ENCODE measurements at places on chromosomes 5 and 9. TPM values are rescaled to one million over a fixed set of nuclear protein-coding genes. Genes with fewer than 3 reads are reported as not detected.

The CCDC183 gene
- not detected for total RNA-seq

The SHB gene
- 26.8 TPM for total RNA-seq

The FBXO4 gene
- 11.3 TPM for total RNA-seq

The ARSI gene
- total RNA-seq: 7.5 TPM

The TLX3 gene
- not detected for total RNA-seq

DNA sequence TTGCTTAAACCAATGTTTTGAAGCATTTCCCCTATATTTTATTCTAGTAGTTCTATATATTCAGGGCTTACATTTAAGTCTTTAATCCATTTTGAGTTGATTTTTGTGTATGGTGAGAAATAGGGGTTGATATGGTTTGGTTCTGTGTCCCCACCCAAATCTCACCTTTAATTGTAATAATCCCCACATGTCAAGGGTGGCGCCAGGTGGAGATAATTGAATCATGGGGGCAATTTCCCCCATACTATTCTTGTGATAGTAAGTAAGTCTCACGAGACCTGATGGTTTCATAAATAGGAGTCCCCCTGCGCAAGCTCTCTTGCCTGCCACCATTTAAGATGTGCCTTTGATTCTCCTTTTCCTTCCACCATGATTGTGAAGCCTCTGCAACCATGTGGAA lies 92.2 kb upstream of the TBC1D2 start:
- H3K4me1 ChIP-seq: no peaks in the 10 kb centered on the region
- no peaks in the 10 kb centered on the region for H3K27me3 ChIP-seq
- H3K27ac ChIP-seq: no peak overlapping the region
- H3K36me3 ChIP-seq: no peaks in the 10 kb centered on the region

DNA sequence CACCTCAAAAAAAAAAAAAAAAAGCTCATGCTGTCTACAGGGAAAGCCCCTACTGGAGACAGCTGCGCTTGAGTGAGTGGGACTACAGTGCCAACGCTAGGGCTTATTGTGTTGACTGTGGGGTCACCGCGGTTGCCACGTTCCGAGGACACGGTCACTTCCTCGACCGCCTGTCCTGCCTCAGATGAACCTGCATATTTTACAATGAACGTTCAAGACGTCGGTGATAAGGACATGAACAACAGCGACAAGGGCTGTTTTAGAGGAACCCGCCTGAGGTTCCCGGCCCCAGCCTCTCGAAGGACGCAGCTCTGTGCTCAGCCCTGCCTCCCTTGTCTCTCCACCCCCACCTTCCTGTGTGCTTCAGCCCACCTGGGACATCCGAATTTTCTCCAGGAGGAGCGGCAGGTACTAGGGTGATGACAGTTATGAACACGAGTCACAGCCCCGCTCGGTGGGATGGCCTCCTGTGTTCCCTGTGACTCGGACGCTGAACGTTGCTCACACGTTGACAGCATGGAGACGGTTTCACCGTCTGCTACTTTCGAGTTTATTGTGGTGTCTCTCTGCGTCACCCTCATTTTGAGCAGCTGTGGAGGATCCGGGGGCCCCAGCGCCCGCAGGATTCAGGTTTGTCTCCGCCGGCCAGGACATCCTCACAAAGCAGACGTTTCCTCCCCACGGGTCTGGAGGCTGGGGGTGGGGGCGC lies 11.3 kb upstream of the DIPK1B start:
- peaks cover 12% of the 10 kb centered on the region for H3K4me1 ChIP-seq
- no peak overlapping the region for H3K4me3 ChIP-seq
- H3K27ac ChIP-seq: no peak overlapping the region
- H3K27me3 ChIP-seq: peaks cover 16% of the 10 kb centered on the region
- no peak for DNase-seq

DNA sequence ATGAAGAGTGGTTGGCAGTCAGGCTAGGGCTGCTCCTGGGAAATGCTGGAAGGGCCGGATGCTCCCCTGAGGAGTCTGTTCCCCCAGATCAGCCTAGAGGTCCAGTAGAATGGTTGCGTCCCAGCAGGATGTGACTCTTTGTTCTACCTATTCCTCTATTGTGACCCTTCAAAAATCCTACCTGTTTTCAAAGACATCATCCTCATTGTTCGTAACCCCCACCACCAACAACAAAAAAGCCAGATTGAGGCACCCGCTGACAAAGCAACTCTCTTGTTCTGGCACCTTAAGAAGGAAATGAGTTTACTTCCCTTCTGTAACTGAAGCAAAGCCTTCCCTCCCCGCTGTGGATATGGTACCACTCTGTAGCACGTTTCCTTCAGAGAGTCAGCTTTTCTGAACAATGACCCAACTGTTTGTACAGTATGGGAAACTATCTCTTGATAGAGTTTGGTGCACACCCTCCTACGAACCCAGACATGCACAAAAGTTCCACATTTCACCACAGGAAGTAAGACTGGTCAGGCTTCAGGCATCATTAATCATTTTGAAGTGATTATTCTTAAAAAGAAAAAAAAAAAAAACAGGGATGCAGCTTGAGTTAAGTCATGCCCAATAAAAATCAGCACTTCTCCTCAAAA lies 207.2 kb downstream of the ENC1 start:
- no peaks in the 10 kb centered on the region for H3K27me3 ChIP-seq
- H3K27ac ChIP-seq: no peak overlapping the region

DNA sequence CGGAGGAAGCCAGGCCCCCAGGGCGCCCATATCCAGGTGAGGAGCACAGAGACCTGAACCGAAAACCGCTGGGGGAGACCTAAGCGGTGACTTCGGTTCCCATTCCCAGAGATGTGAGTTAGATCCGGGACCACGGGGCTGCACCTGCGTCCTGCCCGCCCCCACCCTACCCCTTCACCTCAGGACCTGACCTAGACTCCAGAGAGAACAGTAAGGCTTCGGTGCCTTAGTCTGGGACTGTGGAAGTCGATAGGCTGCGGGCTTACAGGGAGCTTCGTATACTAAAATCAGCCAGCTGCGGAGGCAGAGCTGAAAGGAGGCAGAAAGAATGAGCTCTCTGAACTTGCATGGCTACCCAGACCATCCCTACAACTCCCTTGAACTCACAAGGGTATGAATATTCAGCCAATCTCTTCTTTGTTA lies 518 bp upstream of the FAM13B start:
- DNase-seq: no peak
- peak overlapping the region; percentile 97 for H3K4me3 ChIP-seq
- H3K27ac ChIP-seq: peak overlapping the region; percentile 99

DNA sequence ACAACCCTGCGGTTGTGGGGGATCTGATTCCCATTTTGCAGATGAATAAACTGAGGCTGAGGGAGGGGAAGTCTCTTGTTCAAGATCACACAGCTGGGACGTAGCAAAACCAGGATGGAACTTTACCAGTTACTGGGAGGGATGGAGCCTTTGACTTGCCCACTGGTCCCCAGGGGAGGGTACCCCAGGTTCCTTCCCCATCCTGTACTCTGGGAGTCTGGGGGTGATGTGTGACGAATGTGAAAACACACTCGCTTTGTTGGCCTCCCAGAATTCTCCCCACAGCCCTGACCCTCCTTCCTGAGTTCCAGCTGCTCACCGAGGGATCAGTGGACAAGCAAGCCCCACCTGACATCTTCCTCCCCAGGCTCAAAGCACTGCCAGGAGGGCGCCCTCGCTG lies 135.1 kb downstream of the NSG2 start:
- DNase-seq: no peak
- no peak overlapping the region for H3K27ac ChIP-seq
- H3K27me3 ChIP-seq: no peaks in the 10 kb centered on the region
- no peak overlapping the region for H3K4me3 ChIP-seq

GRCh38 chr5:51380603-51381207 lies 2.5 kb upstream of the ISL1 start:
- peaks cover 98% of the 10 kb centered on the region for H3K27me3 ChIP-seq
- no peak overlapping the region for H3K4me3 ChIP-seq
- no peak overlapping the region for H3K27ac ChIP-seq
- no peak for DNase-seq
- peaks cover 7% of the 10 kb centered on the region for H3K4me1 ChIP-seq

GRCh38 chr5:96387616-96388015 lies 45.4 kb downstream of the PCSK1 start:
- no peaks in the 10 kb centered on the region for H3K4me1 ChIP-seq
- no peak overlapping the region for H3K4me3 ChIP-seq
- H3K27ac ChIP-seq: no peak overlapping the region
- DNase-seq: no peak

DNA sequence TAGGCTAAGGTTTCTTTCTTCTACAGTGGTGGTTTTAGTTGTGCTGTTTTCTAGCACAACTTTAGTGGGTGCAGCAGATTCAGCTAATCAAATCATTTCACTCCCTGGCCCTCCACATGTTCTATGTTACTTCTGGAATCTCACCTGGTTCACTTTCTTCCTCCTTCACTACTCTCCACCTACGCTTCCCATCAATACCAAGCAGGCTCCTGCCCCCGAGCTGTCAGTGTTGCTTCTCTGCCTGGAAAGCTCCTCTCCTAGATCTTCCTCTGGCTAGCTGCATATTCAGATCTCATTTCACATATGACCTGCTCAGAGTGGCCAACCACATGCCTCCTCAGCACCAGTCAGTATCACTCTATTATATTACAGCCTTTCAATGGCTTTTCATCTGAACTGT lies 19.6 kb upstream of the GABRB2 start:
- no peak overlapping the region for H3K4me3 ChIP-seq
- no peaks in the 10 kb centered on the region for H3K4me1 ChIP-seq
- H3K36me3 ChIP-seq: no peaks in the 10 kb centered on the region
- no peak overlapping the region for H3K27ac ChIP-seq
- no peaks in the 10 kb centered on the region for H3K27me3 ChIP-seq

- H3K27ac ChIP-seq: no peak overlapping the region
- no peak for DNase-seq
- no peak overlapping the region for H3K4me3 ChIP-seq
- no peaks in the 10 kb centered on the region for H3K36me3 ChIP-seq
- no peaks in the 10 kb centered on the region for H3K4me1 ChIP-seq
Measured at GRCh38 chr5:133381571-133382365, 230.6 kb downstream of the FSTL4 start.

GRCh38 chr5:14431534-14431933 lies 150.1 kb upstream of the OTULINL start:
- no peaks in the 10 kb centered on the region for H3K4me1 ChIP-seq
- DNase-seq: no peak
- no peaks in the 10 kb centered on the region for H3K27me3 ChIP-seq
- no peaks in the 10 kb centered on the region for H3K36me3 ChIP-seq
- no peak overlapping the region for H3K4me3 ChIP-seq
- H3K27ac ChIP-seq: no peak overlapping the region

GRCh38 chr9:125254231-125254630 lies 7.4 kb upstream of the GAPVD1 start:
- no peak overlapping the region for H3K27ac ChIP-seq
- H3K4me1 ChIP-seq: no peaks in the 10 kb centered on the region
- H3K4me3 ChIP-seq: no peak overlapping the region
- no peak for DNase-seq
- no peaks in the 10 kb centered on the region for H3K36me3 ChIP-seq
- H3K27me3 ChIP-seq: no peaks in the 10 kb centered on the region

GRCh38 chr5:119271758-119272730 lies 83.8 kb upstream of the TNFAIP8 start:
- H3K27me3 ChIP-seq: no peaks in the 10 kb centered on the region
- H3K27ac ChIP-seq: peak overlapping the region; percentile 97
- no peaks in the 10 kb centered on the region for H3K36me3 ChIP-seq
- H3K4me3 ChIP-seq: no peak overlapping the region
- H3K4me1 ChIP-seq: peaks cover 79% of the 10 kb centered on the region

GRCh38 chr9:121760571-121760970 lies 109.1 kb downstream of the DAB2IP start:
- no peak overlapping the region for H3K27ac ChIP-seq
- DNase-seq: no peak
- no peaks in the 10 kb centered on the region for H3K27me3 ChIP-seq
- H3K4me1 ChIP-seq: peaks cover 32% of the 10 kb centered on the region
- no peaks in the 10 kb centered on the region for H3K36me3 ChIP-seq

- no peak overlapping the region for H3K4me3 ChIP-seq
- no peak overlapping the region for H3K27ac ChIP-seq
- no peaks in the 10 kb centered on the region for H3K27me3 ChIP-seq
- no peaks in the 10 kb centered on the region for H3K36me3 ChIP-seq
- DNase-seq: no peak
Measured at GRCh38 chr5:129672006-129672405, 75.9 kb upstream of the MINAR2 start.

- H3K36me3 ChIP-seq: no peaks in the 10 kb centered on the region
- no peak overlapping the region for H3K4me3 ChIP-seq
- no peak for DNase-seq
Measured at GRCh38 chr9:93270976-93271375, 87.0 kb downstream of the WNK2 start.

DNA sequence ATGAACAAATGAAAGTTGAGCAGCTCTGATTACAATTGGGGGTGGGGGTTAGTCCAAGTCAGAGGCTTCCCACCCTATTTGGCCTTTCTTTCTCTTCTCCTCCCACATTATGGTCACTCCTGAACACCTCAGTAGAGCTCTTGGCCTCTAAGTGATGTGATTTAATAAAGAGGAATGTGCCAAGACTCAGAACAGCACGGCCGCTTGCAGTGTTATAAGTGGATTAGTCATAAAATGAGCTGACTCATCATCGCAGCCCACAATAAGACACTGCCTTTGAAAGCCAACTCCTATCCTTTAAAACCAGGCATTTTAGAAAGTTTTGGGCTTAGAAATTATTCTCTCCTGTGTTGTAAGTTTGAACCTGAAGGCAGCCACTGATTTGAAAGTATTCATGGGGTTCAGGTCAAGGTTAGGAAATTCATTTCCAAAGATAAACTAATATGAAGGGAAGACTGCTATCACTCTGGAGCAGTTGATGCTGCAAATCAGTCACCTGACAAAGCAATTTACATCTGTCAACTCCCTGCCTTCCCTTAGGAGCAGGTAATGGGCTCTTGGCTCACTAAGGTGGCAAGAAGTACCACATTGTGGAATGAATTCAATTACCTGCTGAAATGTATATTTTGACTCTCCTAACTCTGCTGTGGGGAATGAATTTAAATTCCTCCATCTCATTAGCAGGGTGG lies 283.6 kb upstream of the NMUR2 start:
- H3K36me3 ChIP-seq: no peaks in the 10 kb centered on the region
- H3K27me3 ChIP-seq: no peaks in the 10 kb centered on the region
- H3K4me1 ChIP-seq: no peaks in the 10 kb centered on the region

GRCh38 chr5:158882660-158883059 lies 217.1 kb downstream of the EBF1 start:
- peaks cover 10% of the 10 kb centered on the region for H3K27me3 ChIP-seq
- H3K4me1 ChIP-seq: no peaks in the 10 kb centered on the region
- DNase-seq: no peak
- no peak overlapping the region for H3K4me3 ChIP-seq
- no peaks in the 10 kb centered on the region for H3K36me3 ChIP-seq

- no peaks in the 10 kb centered on the region for H3K4me1 ChIP-seq
- H3K27ac ChIP-seq: no peak overlapping the region
- no peak for DNase-seq
- H3K36me3 ChIP-seq: no peaks in the 10 kb centered on the region
- no peaks in the 10 kb centered on the region for H3K27me3 ChIP-seq
Measured at GRCh38 chr9:126309427-126310189, 17.0 kb upstream of the MVB12B start.

GRCh38 chr5:87526131-87526530 lies 113.4 kb upstream of the CCNH start:
- no peaks in the 10 kb centered on the region for H3K4me1 ChIP-seq
- no peak overlapping the region for H3K27ac ChIP-seq
- DNase-seq: no peak
- no peaks in the 10 kb centered on the region for H3K27me3 ChIP-seq
- no peak overlapping the region for H3K4me3 ChIP-seq
